HL-60 (cell line): ENCODE measurements at places on chromosomes 4 and X.

DNA sequence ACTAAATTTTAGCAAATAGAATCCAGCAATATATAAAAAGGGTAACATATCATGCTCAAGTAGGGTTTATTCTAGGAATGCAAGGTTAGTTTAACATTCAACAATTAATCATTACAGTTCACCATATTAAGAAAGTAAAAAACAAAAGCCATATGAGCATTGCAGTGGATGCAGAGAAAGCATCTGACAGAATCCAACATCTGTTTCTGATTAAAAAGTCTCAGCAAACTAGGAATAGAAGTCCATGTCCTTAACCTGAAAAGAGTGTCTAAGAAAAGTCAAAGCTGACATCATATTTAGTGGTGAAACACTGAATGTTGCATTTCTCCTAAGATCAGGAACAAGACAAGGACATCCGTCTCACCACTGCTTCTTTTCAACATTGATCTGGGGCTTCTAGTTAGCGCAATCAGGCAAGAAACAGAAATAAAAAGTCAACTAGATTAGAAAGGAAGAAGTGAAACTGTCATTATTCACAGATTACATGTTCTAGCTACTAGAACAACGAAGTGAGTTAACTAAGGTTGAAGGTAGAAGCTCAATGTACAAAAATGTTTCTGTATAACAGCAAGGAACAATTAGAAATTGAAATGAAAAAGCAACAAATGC lies 49.3 kb downstream of the MRPL1 start:
- no peak for DNase-seq

DNA sequence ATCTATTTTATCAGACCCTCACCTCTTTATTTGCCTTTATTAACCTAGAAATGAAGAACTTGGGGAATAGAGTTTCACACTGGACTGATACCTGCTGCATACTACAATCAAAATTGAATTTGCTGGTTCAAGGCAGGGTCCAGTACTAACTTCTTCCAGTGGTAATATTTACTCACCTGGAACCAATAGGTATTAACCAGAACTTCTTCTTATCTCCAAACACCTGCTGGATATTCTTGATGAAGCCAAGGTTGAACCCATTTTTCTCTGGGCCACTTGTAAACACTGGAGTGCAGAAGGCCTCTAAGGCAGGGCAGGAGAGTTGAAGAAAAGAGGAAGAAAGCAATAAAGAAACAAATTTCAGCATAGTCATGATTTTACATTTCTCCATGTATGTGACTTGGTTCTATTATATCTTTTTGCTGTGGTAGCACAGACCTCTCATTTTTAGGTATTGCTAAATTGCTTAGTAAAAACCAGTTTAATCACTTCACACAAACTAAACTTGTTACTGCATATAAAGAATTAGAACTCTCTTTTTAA lies 101.1 kb downstream of the ZDHHC15 start:
- DNase-seq = no peak

DNA sequence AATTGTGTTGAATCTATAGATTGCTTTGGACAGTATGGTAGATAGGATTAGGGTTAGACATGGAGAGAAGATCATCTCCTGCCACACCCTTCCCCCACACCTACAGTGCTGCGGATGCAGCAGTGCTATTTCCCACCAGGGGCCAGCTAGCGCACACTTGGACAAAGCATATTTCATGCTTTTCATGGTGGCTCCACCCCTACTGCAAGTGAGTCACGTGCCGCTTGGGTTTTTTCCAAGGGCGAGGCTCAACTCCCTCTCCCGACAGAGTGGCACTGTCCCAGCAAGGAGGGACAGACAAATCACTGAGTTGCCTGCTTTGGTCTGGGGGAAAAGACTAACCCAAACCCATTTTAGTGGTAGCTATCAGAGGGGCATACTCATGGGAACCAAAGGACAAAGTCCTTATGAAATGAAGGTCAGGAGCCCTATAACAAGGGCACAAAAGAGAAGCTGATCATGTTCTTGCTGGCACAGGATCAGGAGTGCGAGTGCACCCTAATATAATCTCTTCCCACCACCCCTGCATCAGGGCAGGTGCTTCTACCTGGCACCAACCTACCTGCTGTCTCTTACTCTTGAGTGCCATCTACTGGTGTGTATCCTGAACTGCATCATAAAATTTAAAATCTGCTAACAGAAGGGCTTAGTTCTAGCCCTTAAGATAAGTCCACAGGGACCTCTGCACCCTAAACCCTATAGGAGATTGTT lies 55.1 kb upstream of the PGAM4 start:
- peak; percentile 10 for DNase-seq

GRCh38 chrX:136203951-136204350 lies 47.2 kb downstream of the MAP7D3 start:
- no peak for DNase-seq

DNA sequence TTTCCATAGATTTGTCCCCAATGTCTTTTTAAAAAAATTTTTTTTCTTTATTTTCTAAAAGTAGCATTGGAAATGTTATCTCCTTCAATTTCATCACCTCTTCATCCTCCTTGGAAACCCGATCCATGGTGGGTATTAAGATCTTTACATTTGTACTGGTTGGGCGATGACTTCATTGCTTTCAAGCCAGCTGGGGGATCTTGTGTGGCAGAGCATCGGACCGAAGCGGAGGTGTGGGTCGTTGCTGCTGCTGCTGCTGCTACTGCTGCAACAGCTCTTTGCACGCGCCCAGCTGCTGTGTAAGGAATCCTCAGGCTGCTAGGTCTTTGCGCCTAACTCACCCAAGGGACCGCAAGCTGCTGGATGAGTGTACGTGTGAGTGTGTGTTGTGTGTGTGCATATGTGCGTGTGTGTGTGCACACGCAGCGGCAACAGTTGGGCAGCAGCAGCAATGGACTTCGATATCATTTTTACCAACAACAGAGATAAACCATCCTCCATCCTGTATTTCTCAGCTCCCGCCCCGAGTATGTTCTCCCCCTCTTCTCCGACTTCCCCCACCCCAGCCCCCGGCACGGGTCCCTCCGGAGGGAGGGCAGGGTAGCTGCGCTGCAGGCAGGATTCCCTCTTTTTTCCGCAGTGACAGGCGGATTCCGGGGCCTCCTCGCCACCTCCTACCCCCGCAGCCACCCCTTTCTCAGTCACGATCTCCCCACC lies 768 bp upstream of the CDKL5 start:
- no peak for DNase-seq

- no peak for DNase-seq
These were observed 136.3 kb downstream of the UBE2K start for GRCh38 chr4:39834269-39834668.

DNA sequence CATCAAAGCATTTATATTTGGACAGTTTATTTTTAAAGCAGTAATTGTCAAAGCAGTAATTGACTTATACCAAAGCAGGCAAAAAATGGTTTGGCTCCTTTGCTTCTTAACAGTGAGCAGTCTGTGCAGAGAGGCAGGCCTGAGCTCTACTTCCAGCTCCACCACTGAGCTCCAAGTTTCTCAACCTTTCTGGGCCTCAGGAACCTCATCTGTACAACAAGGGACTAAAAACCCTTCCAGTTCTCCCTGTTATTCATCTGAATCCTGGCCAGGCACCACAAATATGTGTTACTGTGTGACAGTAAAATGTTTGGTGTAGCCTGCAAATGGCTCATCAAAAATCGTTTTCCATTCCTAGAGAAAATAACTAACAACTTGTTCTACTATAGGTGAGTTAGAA lies 88.7 kb upstream of the TTC29 start:
- no peak for DNase-seq

DNA sequence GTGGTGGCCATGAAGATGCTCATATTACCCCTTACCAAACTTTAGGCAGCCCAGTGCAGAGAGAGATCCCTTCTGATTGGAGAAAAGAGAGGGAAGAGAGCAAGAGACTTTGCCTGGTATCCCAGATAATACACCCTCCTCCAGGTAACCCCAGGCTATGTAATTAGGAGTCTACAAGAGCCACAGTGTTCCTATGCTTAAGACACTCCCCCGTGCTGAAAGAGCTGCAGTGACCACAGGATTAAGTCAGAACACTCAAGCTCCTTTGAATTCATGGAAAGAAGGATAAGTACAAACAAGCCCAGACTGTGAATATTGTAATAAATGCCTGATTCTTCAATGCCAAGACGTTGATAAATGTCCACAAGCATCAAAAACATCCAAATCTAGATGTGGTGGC lies 41.4 kb downstream of the PABPC4L start:
- DNase-seq = no peak

DNA sequence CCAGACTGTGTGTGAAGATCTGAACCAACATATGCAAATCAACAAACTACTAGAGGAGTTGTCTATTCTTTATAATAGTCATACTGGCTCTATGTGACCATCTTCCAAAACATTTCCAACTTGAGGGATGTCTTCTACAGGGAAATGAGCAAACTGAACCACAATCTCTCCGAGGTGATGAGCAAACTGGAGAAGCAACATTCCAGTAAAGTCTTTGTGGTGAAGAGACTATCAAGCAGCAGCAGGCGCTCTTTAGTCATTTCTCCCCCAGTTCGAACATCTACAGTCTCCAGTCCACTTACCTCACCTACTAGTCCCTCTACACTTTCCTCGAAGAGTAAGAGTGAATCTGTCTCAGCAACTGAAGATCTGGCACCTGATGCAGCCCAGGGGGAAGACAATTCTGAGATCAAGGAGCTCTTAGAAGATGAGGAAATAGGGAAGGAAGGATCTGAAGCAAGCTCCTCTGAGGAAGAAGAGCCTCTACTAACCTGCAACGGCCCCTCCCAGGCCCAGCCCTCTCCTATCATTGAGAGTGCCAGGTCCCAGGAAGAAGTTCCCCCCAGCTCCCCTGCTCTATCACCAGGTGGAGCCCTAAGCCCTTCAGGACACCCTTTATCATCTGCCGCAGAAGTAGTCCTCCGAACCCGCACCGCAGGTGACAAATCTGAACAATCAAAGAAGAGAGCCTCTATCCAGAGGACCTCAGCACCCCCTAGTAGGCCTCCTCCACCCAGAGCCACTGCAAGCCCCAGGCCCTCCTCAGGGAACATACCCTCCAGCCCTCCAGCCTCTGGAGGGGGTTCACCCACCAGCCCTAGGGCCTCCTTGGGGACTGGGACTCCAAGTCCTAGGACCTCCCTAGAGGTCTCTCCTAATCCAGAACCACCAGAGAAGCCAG lies 98.1 kb downstream of the HNRNPD start:
- peak; percentile 50 for DNase-seq

DNA sequence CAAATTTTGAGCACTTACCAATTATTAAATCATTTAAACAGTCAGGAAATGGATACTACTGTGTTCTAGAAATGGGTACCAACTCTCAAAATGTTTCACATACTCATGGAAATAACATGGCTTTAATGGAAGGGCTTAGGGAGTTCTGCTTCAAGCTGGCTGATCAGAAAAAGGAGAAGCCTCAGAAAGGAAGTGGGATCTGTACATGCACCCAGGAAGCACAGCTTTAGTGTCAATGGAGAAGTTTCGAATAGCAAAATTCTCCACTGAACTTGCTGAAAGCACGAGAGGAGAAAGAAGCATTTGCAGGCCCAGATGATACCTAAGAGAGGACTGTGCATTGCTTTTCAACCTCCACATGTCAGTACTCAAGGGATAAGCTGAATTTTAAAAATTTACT lies 11.1 kb upstream of the HS3ST1 start:
- DNase-seq = peak; percentile 60

GRCh38 chr4:121009578-121010478 lies 62.5 kb downstream of the NDNF start:
- no peak for DNase-seq

GRCh38 chrX:151359931-151360871 lies 36.8 kb upstream of the VMA21 start:
- no peak for DNase-seq

DNA sequence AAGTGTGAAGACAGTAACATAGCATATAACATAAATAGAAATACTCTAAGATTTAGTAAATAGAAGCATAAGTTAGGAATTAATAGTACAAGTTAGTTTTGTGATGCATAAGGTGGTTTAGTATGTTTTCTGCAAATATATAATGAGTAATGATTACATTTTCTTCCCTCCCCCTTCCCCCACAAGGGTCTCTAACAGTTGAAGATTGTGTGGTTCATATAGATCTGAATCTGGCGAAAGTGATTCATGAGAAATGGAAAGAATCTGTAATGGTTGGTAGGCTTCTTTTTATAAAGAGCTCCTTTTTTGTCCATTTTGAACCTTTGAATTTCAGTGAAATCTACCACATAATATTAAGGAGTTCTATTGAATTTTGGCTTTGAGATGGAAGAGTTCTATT lies 66.3 kb downstream of the N4BP2 start:
- no peak for DNase-seq

DNA sequence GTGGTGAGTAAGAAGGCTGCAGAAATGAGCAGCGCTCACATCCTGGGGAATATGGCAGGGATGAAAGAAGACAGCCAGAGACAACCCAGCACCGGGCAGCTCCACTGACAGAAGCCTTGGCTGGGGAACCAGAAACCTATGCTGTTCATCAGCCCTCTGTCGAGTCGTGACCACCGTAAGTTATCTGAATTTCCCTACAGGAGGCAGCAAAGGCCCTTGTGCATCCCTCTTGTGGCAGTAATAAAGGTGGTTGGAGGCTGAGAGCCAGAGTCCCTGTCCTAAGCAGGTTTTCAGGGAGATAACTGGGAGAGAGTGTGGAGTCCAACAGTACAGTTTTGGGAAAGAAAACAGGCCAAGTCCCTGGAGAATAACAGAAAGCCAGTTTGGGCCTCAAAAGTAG lies 194.0 kb upstream of the BOD1L1 start:
- DNase-seq = no peak

DNA sequence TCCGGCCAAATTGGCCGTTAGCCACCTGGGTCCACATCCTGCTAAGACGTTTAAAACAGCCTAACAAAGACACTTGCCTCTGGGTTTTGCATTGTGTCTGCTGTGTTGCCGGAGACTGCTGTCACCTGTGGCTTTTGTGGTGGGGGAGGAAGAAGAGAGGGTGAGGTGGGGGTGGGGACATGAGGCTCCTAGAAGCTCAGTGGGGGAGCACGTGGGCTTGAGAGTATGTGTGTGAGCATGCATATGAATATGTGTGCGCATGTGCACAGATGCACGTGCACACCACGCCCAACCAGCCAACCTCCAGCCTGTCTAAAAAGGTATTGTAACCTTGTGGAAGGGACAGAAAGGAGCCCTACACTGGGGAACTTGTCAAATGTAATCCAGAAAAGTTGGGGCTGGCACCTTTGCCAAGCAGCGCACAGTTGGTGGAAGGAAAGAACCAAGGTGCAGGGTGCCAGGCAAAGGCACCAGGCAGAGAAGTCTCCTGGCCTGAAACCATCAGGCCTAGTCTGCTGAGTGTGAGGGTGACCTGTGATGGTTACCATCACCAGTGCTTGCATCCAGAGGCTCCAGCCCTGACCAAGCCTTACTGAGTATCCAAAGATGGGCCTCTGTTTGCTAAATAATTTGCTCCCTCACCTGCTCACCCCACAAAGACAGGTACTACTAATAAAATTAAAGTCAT lies 10.1 kb upstream of the SASH3 start:
- DNase-seq = no peak
